Cardiac muscle cell (in vitro differentiated cells and primary cell): ENCODE measurements at places on chromosomes 12 and 14. TPM values are rescaled to one million over a fixed set of nuclear protein-coding genes. Genes with fewer than 3 reads are reported as not detected.

GRCh38 chr12:121792607-121793439, 665 bp downstream of the RHOF start:
- peak overlapping the region; percentile 43 for H3K4me3 ChIP-seq
- H3K27me3 ChIP-seq = no peaks in the 10 kb centered on the region
- peaks cover 3% of the 10 kb centered on the region for H3K36me3 ChIP-seq
- DNase-seq = no peak

DNA sequence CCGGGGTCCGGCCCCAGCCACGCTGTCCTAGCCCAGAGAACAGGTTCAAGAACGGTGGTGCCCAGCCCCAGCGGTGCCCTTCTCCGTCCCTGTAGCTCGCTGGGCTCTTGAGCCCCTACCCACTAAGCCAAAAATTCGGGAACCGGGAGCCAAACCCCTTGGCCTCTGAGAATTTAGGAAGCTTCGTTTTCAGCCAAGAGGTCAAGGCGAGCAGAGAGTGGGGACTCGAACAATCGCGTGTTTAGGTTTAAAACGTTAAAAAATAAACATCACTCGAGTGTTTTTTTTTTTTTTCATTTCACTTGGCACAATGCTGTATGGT, 6.2 kb downstream of the SIX1 start:
- H3K4me3 ChIP-seq = no peak overlapping the region
- no peak overlapping the region for H3K27ac ChIP-seq
- H3K36me3 ChIP-seq = no peaks in the 10 kb centered on the region
- DNase-seq = no peak
- H3K4me1 ChIP-seq = peaks cover 7% of the 10 kb centered on the region

DNA sequence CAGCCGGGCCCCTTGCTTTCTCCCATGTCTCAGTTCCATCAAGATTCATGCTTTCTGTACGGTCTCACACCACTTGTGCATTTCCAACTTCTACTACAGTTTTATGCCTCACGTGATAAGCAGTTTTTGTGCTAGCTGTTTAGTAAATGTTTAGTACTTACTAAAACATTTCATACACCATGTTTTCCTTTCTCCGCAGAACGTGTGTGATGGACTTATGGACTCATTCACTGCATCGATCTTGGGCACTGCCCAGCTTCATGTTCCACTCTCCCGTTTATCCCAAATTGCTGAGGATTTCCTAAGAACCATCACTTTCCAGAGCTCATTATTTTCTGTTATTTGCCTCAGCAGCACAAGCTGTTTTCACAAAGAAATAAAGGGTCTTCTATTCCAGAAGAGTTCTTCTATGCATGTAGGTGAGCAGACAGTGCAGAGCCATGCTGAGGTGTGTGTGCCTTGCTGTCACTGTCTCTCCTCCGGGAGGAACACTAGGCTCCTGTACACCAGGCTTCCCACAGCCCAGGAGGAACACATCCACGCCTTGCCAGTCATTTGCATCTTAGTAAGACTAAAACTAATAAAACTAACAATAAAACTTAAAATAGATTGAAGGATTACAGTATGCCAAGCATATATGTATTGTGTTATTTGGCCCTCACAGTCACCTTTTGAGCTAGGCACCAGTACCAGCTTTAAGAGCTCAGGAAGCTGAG, 90.3 kb upstream of the EEA1 start:
- H3K4me1 ChIP-seq = peaks cover 16% of the 10 kb centered on the region
- no peak overlapping the region for H3K27ac ChIP-seq
- H3K27me3 ChIP-seq = no peaks in the 10 kb centered on the region
- no peak overlapping the region for H3K4me3 ChIP-seq
- no peak for DNase-seq

GRCh38 chr14:101056446-101056845, 152.9 kb upstream of the RTL1 start:
- no peaks in the 10 kb centered on the region for H3K36me3 ChIP-seq
- H3K27ac ChIP-seq = no peak overlapping the region
- H3K4me1 ChIP-seq = no peaks in the 10 kb centered on the region
- no peak overlapping the region for H3K4me3 ChIP-seq

DNA sequence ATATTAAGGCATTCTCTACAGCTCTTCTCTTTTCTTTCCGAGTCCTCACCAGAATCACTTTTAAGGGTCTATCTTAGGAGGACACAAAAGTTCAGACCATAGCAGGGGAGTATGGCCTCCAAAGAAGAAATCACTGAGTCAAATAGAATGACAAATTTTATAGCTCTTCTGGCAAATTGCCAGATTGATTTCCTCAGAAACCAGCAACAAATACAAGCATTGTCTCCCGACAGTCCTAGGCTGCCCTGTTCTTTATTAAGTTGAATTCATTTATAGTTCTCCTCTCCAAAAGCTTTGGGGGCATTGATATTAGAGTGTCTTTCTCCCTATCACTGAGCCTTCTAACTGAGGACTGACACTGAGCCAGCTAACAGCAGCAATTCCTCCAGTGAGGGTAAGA, 156.4 kb upstream of the FRMD6 start:
- H3K27me3 ChIP-seq = no peaks in the 10 kb centered on the region
- H3K4me3 ChIP-seq = no peak overlapping the region
- DNase-seq = no peak
- H3K27ac ChIP-seq = no peak overlapping the region

DNA sequence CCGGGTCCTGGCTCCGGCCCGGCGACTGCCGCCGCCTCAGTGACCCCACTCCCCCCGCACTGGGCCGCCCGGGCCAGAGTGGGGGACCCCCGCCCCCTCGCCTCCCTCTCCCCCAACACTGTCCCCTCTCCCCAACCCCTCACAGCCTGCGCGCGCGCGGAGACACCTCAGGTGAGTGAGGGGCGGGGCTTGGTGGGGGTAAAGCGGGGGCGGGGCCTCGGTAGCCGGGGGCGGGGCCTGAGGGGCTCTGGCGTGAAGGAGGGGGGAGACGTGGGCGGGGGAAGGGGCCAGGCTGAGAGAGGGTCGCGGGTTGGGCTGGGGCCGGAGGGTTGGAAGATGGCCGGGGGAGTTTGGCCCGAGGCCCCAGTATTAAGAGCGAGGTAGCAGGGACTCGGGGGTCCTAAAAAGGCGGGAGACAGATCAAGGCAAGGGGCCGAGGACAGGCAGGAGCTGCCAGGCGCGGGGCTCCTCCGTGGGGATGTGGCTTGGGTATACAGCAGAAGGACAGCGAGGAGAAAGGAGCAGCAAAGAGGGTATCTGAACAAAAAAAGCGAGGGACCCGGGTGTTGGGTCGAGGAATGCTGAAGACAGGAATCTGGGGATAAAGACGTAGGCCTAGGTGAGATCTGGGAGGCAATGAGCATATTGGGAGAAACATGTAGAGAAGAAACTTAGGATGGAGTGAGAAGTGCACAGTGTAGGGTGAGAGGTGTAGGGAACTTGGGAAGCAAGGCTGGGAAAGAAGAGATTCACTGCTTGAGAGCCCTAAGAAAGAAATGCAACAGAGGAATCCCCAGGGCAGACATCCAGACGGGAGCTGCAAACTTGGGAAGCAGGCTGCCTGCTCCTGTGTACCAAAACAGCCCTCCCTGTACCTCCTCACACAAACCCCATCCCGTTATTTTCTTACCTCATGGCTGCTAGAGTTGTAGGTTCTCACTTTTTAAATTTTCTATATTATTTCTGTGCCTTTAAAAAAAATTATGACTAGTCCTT, 10.8 kb downstream of the SUOX start:
- peaks cover 6% of the 10 kb centered on the region for H3K4me1 ChIP-seq
- H3K27me3 ChIP-seq = no peaks in the 10 kb centered on the region
- H3K27ac ChIP-seq = peak overlapping the region; percentile 78

DNA sequence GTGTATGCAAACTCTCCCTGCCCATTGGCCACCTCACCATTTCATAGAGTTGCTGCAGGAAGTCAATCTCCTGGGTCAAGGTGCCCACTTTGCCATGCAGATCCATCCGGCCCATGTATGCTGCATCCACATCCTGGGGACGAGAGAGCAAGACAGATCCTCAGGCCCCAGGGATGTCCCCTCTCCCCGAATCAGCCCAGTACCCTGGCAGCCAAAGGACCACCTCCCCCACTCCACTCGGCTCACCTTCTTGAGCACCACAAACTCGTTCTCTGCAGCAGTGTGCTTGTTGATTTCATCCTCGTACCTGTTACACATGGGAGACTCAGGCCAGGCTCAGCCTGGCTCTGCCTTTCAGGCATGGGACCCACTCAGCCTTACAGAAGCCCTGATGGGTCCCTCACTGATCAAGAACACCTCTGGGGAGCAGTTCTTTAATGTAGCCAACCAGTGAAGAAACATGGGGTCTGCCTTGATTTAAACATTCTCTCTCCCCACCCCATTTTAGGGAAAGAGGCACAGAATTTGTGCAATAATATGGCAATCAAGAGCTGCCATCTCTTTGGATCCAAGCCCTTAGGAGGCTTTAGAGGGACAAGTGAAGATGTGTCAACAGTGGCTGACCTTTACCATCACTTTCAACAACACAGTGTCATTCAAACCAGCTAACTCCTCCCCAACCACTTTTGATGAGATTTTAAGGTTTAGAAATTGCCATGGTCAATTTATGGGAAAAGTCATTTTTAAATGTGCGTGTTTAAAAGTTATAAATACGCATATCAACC, 3.9 kb downstream of the KRT79 start:
- H3K36me3 ChIP-seq = no peaks in the 10 kb centered on the region
- H3K27me3 ChIP-seq = no peaks in the 10 kb centered on the region
- no peak for DNase-seq
- H3K27ac ChIP-seq = no peak overlapping the region

GRCh38 chr12:49487605-49488004, 51.2 kb upstream of the KCNH3 start:
- H3K4me1 ChIP-seq = no peaks in the 10 kb centered on the region
- DNase-seq = no peak
- no peak overlapping the region for H3K27ac ChIP-seq

DNA sequence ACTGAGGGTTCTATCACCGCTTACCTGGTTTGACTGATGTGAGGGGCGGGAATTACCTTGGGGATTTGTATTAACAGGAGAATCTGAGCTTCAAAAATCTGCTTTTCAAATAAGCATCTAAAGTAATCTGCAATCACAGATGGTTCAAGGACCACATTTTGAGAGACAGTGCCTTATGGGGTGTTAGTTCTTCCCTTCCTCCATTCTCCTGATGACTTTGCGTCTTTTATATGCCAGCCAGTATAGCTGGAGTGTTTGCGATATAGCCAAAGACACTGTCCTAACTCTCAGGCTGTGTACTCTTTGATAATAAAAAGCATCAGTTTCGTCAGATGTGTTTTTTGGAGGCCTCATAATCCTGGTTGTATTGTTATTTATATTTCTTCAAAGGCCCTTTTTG, 39.5 kb downstream of the PPHLN1 start:
- H3K27me3 ChIP-seq = no peaks in the 10 kb centered on the region
- no peak overlapping the region for H3K27ac ChIP-seq
- H3K36me3 ChIP-seq = no peaks in the 10 kb centered on the region

GRCh38 chr14:55450987-55451386, 10.6 kb upstream of the TBPL2 start:
- no peak overlapping the region for H3K27ac ChIP-seq
- DNase-seq = no peak
- H3K36me3 ChIP-seq = no peaks in the 10 kb centered on the region
- peaks cover 18% of the 10 kb centered on the region for H3K4me1 ChIP-seq
- H3K27me3 ChIP-seq = no peaks in the 10 kb centered on the region

OR11G2 gene
- total RNA-seq = not detected in 2 replicates

CNTN1 gene
- total RNA-seq = 4.7 and 5.1 TPM in 2 replicates

TPPP2 gene
- total RNA-seq = 0.92 TPM in 1 of 2 replicates, not detected in the other

SLC17A8 gene
- total RNA-seq = not detected in 2 replicates

FAM90A1 gene
- total RNA-seq = 0.18 and 0.28 TPM in 2 replicates

IRAK3 gene
- 0.14 and 0.27 TPM in 2 replicates for total RNA-seq

GPRC5D gene
- not detected in 2 replicates for total RNA-seq

BHLHE41 gene
- total RNA-seq = 0.24 and 1.3 TPM in 2 replicates
